Central memory CD4-positive, alpha-beta T cell (primary cell): ENCODE measurements at places on chromosomes 11 and 22.

DNA sequence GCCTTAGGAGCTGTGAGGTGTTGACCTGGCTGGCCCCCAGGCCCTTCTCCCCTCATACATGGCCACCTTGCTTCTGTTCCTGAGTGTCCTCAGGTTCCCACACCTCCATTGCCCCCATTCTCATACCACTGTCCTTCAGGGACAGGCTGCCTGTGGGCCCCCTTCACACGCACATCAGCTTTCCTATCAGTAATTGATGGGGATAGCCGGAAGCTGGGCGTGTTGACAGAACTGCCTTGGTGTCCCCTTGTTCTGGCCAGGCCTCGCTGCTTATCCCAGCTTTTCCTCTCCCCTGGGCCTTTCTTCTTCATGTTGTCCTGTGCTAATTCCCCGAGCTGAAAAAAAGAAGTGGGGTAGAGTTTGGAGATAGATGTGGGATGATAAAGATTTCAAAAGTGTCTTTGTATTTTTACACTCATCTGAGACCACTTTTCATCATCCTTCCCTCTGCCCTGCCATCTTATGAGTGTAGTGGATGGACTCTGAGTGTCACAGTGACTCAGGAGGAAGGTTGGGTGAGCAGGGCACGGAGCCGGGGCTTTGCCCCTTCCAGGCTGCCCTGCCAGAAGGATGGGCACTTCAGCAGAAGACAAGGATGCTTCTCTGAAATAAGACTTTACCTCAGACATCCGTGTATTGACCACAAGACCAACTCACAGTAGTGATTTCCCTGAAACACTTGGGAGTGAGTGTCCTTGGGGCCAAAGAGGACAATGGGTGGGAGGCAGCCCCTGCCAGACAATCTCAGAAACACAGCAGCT is 42.8 kb downstream of the MED15 start:
- DNase-seq = no peak

DNA sequence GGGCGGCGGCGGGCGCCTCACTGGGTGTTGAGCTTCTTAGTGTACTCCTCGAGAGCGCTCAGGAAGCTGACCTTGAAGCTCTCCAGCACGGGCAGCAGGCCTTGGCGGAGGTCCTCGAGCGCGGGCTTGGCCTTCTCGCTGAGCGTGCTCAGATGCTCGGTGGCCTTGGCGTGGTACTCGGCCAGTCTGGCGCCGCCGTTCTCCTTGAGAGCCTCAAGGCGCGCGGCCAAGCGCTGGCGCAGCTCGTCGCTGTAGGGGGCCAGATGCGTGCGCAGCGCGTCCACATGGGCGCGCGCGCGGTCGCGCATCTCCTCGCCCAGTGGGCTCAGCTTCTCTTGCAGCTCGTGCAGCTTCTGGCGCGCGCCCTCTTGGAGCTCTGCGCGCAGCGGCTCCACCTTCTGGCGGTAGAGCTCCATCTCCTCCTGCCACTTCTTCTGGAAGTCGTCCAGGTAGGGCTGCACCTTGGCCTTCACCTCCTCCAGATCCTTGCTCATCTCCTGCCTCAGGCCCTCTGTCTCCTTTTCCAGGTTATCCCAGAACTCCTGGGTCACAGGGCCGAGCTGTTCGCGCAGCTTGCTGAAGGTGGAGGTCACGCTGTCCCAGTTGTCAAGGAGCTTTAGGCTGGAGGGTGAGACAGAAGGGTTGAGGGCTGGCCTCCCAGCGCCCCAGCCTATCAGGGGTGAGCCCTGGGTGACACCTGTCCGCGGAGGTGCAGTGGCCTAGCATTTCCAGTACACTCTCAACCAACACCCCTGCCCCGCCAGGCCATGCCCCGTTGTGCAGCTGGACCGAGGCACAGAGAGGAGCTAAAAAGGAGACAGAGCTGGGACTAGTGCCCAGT is 1.4 kb downstream of the APOA1 start:
- peak; percentile 75 for DNase-seq

GRCh38 chr11:116166573-116167465 is 606.0 kb downstream of the BUD13 start:
- no peak for DNase-seq

DNA sequence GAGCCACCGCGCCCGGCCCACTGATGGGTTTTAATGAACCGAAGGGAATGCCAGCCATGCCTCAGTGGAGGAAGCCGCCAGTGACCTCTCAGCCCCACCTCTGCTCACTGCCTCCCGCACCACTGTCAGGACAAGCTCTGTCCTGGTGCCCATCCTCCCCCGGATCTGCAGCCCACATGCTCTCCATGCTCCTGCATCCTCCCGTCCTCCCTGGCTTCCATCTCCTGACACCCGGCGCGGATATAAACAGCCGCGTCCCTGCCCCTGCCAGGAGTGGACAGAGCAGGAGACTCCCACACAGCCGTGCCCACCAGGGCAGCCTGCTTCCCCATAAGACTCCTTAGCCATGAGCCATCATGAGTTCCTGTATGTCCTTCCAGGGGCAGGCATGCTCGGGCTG is 26.9 kb downstream of the MACROD1 start:
- DNase-seq = no peak

GRCh38 chr11:88300888-88301487 is 36.5 kb downstream of the CTSC start:
- peak; percentile 19 for DNase-seq

- DNase-seq = no peak
Observed at GRCh38 chr22:46533070-46533833, 4.2 kb downstream of the CELSR1 start.

DNA sequence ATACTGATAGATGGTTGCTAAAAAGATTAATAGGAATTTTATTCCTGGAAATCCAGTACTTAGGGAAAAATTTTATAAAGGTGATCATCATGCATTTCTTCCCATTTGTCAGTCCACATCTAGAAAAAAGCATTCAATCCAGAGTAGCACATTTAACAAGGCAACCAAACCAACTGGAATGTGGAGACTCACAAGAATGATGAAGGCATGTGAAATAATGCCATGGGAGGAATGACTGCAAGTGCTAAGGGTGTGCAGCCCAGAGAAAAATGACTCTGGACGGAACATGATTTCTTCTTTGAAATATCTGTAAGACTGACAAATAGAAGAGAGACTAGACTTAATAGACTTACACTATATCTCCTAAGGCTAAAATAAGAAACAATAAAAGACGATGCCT is 33.8 kb downstream of the BLID start:
- DNase-seq = no peak

GRCh38 chr22:33083212-33083611 is 25.0 kb upstream of the SYN3 start:
- no peak for DNase-seq

GRCh38 chr11:72443016-72443415 is 8.7 kb upstream of the CLPB start:
- no peak for DNase-seq

- DNase-seq = no peak
Observed at GRCh38 chr11:116193321-116194131, 579.3 kb downstream of the BUD13 start.

DNA sequence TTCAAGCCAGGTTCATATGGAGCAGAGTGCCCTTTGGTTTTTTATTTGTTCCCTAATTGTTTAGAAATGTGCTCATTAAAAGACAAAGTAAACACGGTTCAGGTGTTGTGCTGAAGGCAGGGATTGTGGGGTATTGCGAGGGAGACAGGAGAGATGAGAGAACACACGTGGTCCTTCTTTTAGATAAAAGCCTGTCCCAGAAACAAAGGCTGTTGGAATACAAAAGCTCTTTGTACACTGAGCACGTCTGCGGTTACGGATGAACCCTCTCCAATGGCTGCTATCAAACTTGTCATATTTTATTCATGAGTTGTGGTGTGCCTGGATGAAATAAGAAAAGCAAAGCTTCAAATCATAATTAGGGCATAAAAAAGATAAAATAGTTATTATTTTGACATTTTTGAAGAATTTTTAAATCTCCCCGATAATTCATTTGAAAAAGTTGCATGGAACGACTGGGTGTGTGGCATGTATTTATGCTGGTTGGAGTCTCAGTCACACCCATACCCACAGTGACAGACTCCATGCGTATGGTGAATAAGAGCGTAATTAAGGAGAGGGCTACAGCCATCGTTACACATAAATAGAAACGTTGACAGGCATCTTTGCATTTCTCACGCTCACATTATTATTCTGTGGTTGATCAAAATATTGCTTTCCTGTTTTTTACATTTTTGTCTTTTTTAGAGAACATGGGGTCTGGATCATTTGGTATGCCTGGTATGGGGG is 92.9 kb downstream of the NELL1 start:
- DNase-seq = no peak

DNA sequence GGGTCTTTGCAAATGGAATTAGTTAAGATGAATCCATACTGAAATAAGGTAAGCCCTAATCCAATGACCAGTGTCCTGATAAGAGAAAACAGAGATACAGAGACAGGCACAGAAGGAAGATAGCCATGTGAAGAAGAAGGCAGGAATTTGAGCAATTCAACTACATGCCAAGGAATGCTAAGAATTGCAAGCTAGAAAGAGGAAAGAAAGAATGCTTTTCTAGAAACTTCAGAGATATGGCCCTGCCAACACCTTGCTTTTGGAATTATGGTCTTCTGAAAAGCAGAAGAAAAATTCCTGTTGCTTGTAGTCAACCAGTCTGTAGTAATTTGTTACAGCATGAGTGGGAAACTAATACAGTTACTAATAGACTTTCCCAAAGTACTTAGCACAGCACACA is 111.3 kb downstream of the SLC17A6 start:
- no peak for DNase-seq

DNA sequence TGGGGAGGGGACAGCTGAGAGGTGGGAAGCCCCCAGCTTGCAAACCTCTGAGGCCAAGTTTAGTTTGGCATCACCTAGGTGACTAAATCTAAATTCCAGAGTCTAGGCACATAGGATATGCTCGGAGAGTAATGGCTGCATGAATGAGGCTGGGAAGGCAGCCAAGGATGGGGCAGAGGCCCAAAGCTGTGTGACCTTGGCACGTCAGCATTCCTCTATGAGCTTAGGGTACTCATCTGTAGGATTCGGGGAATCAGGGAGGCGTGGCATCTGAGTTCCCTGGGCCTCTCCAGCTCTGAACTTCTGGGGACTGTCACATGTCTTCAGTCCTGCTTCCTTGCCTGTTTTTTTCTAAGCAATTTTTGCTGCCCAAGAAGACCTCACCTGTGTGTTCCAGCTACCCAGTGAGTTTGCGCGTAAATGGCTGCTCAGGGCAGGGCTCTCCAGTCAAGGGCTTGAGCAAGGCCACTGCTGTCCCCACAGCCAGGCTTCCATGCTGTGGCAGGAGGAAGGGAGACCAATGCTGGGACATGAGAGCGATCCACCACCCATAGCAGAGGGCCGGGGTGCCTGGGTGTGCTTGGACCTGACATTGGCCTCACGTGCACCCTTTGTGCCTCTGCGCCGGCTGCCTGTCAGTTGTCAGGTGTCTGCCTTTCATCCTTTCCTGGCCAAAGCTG is 13.9 kb downstream of the DAGLA start:
- DNase-seq = no peak

GRCh38 chr11:30853439-30853838 is 267.3 kb upstream of the MPPED2 start:
- DNase-seq = no peak

DNA sequence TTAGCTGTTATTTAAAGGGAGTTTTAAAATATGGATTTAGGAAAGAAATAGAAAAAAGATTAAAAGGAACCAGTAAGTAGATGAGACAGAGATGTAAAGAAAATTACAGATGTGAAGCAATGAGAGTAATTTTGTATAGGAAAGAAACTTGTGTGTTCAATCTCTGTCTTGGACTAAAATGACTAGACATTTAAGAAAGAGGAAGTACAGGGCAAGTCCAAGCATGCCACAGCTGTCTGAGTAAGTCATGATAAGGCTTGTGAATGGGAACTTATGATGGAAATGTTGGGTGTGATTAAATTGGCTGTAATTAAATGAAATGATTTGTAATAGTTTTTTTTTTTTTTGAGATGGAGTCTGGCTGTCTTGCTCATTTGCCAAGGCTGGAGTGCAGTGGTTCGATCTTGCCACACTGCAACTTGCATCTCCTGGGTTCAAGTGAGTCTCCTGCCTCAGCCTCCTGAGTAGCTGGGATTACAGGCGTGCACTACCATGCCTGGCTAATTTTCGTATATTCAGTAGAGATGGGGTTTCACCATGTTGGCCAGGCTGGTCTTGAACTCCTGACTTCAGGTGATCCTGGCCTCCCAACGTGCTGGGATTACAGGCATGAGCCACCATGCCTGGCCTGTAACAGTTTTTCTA is 5.9 kb upstream of the ACY3 start:
- no peak for DNase-seq

GRCh38 chr11:9861860-9862725 is 198.2 kb downstream of the SWAP70 start:
- peak; percentile 9 for DNase-seq

GRCh38 chr11:18151581-18151980 is 19.2 kb downstream of the MRGPRX3 start:
- no peak for DNase-seq

DNA sequence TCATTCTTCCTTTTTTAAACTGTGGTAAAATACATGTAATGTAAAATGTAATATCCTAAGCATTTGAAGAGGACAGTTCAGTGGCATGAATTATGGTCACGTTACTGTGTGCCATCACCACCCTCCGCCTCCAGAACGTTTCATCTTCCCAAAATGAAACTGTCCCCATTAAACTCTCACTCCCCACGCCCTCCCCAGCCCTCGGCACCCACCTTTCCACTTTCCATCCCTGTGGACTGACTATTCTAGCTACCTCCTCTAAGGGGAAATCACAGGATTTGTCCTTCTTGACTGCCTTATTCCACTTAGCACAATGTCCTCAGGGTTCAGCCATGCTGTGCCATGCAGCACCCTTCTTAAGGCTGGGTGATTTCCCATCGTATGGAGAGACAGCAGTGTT is 1509.5 kb downstream of the BRD1 start:
- no peak for DNase-seq

- no peak for DNase-seq
Observed at GRCh38 chr11:776561-777287, 563 bp downstream of the GATD1 start.

DNA sequence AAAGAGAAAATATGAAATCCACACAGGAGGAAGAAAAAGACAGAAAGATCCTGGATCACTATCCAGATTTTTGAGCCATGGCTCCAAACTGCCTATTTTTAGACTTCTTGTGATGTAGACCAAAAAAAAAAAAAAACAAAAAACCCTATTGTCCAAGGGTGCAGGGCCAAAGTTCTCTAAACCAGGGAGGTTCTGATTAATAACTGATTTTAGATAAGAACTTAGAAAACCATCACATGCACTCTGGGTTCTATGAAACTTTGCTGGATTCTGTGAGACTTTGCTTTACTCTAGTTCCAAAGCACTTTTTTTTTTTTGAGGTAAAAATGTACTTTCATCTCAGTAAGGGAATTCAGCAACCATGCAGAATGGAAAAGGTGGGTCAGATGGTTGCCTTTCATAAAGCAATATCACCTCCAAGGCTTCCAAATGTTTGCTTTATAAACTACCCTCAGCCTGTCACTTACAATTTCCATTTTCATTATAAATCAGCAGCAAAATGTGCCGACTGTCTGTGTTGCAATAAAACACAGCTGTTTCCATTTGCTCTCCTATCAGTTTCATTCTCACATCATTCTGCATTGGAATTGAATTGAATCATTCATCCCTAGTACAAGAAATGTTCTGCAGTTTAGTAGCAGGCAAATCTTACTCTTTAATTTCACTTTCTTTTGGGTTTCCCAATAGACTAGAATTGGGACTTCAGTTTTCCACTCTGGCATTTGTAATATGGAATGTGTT is 1584.3 kb upstream of the RAG2 start:
- DNase-seq = no peak

- DNase-seq = no peak
Observed at GRCh38 chr11:111344032-111344431, 35.0 kb downstream of the POU2AF1 start.

GRCh38 chr22:31278151-31278621 is 14.1 kb downstream of the PIK3IP1 start:
- no peak for DNase-seq

- no peak for DNase-seq
Observed at GRCh38 chr22:27883656-27884350, 35.3 kb downstream of the PITPNB start.

GRCh38 chr11:3969200-3969599 is 113.7 kb downstream of the STIM1 start:
- no peak for DNase-seq
